HuH-7.5 (cell line): ENCODE measurements at places on chromosomes 11 and 22.

- DNase-seq: no peak
Measured at GRCh38 chr11:114775875-114776621, 97.7 kb downstream of the NXPE2 start.

- DNase-seq: no peak
Measured at GRCh38 chr11:62186195-62186594, 3.8 kb upstream of the SCGB1D1 start.

- no peak for DNase-seq
Measured at GRCh38 chr22:49721211-49721763, 106.4 kb downstream of the BRD1 start.

- no peak for DNase-seq
Measured at GRCh38 chr11:4647766-4648165, 4.0 kb downstream of the OR51E1 start.
